ENCODE measurements at places on chromosomes 3 and 15. TPM values are rescaled to one million over a fixed set of nuclear protein-coding genes. Genes with fewer than 3 reads are reported as not detected.
A peak's percentile ranks its signal among the peaks of the same experiment; 100 is the strongest.

The IL5RA gene
- 0.81 TPM for polyA plus RNA-seq

The UBE3A gene
- polyA plus RNA-seq: 15.7 TPM

GRCh38 chr3:59754456-59755129, 704.8 kb upstream of the CFAP20DC start:
- H3K4me3 ChIP-seq: no peak overlapping the region
- H3K36me3 ChIP-seq: no peaks in the 10 kb centered on the region
- DNase-seq: no peak

GRCh38 chr3:47425383-47425778, 44.6 kb downstream of the PTPN23 start:
- H3K36me3 ChIP-seq: peaks cover 88% of the 10 kb centered on the region
- peak overlapping the region; percentile 73 for H3K27ac ChIP-seq
- H3K4me1 ChIP-seq: peaks cover 26% of the 10 kb centered on the region
- no peak overlapping the region for H3K4me3 ChIP-seq
- H3K27me3 ChIP-seq: no peaks in the 10 kb centered on the region
- DNase-seq: no peak

GRCh38 chr3:121574449-121574848, 6.7 kb downstream of the ARGFX start:
- H3K4me1 ChIP-seq: no peaks in the 10 kb centered on the region
- H3K27ac ChIP-seq: no peak overlapping the region
- DNase-seq: peak; percentile 82

GRCh38 chr3:62011666-62012065, 361.7 kb downstream of the FEZF2 start:
- no peak overlapping the region for H3K27ac ChIP-seq
- H3K4me1 ChIP-seq: no peaks in the 10 kb centered on the region
- no peaks in the 10 kb centered on the region for H3K27me3 ChIP-seq
- no peak for DNase-seq

- no peaks in the 10 kb centered on the region for H3K27me3 ChIP-seq
- H3K4me3 ChIP-seq: no peak overlapping the region
- H3K36me3 ChIP-seq: no peaks in the 10 kb centered on the region
- H3K27ac ChIP-seq: no peak overlapping the region
These were observed 48.1 kb upstream of the CDV3 start for GRCh38 chr3:133525435-133525834.

- peak overlapping the region; percentile 93 for H3K27ac ChIP-seq
- H3K36me3 ChIP-seq: no peaks in the 10 kb centered on the region
- peaks cover 67% of the 10 kb centered on the region for H3K4me1 ChIP-seq
- no peaks in the 10 kb centered on the region for H3K27me3 ChIP-seq
- peak overlapping the region; percentile 56 for H3K4me3 ChIP-seq
- DNase-seq: no peak
These were observed 533 bp upstream of the SMAD3 start for GRCh38 chr15:67064607-67065530.

DNA sequence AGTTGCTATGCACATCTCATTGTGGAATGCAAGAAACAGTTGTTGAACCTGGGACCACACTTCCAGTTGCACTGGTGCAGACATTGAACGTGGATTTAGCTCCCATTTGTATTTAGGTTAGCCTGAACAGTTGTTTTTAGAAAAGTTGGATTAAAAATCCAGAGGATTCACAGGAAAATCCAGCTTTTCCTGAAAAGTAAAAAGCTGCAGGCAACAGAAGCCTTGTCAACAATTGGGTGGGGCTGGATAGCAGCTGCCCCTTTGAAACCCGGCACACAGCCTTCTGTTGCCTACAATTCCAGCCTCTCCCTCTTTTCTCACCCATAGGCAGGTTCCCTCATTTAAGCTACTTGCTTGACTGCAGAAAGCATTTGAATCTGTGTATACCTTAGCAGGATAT, 165.3 kb upstream of the TBL1XR1 start:
- H3K4me1 ChIP-seq: peaks cover 32% of the 10 kb centered on the region
- no peak overlapping the region for H3K27ac ChIP-seq
- H3K36me3 ChIP-seq: no peaks in the 10 kb centered on the region
- no peak overlapping the region for H3K4me3 ChIP-seq

DNA sequence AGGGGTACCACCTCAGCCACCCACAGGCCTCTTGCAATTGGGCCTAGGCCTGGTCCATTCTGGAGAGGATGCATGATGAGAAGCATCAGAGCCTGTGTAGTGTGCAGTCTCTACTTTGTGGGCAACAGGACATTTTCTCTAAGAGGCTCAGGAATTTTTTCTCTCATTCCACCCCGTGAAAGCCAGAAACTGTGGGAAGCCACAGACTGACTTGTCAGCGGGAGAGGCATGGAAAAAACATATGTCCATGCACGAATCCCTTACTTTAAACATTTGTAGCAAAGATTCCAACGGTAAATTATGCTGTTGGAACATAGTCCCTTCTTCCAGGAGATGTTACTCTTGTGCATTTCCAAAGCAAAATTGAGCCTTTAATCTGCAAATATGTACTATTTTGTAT, 196.5 kb downstream of the KLHL25 start:
- H3K36me3 ChIP-seq: no peaks in the 10 kb centered on the region
- no peak overlapping the region for H3K27ac ChIP-seq
- no peak overlapping the region for H3K4me3 ChIP-seq
- no peaks in the 10 kb centered on the region for H3K27me3 ChIP-seq

GRCh38 chr3:70737666-70738290, 425.3 kb upstream of the MDFIC2 start:
- no peak overlapping the region for H3K27ac ChIP-seq
- no peaks in the 10 kb centered on the region for H3K27me3 ChIP-seq
- peak; percentile 4 for DNase-seq
- no peak overlapping the region for H3K4me3 ChIP-seq
- no peaks in the 10 kb centered on the region for H3K36me3 ChIP-seq

GRCh38 chr3:59518283-59519055, 468.6 kb upstream of the CFAP20DC start:
- no peaks in the 10 kb centered on the region for H3K27me3 ChIP-seq
- H3K36me3 ChIP-seq: no peaks in the 10 kb centered on the region
- no peak overlapping the region for H3K4me3 ChIP-seq

DNA sequence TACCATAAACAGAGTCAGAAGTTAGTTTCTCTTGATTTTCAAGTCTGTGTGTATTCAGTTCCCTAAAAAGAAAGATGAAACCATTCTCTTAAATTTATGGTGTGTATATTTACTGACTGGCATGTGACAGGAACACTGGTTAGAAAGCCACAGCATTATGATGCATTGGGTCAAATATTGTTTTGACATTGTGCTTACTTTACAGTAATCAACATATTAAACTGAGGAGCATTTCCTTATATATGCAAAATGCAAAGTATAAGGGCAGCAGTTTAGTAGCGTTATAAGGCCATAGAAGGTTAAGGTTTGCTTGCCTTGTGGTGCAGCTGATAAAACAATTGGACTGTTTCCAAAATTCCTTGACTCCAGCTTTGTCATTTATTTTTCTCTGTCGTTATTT, 72.9 kb downstream of the EPHA3 start:
- H3K27me3 ChIP-seq: no peaks in the 10 kb centered on the region
- H3K4me1 ChIP-seq: no peaks in the 10 kb centered on the region
- H3K36me3 ChIP-seq: no peaks in the 10 kb centered on the region
- DNase-seq: no peak
- no peak overlapping the region for H3K4me3 ChIP-seq
- H3K27ac ChIP-seq: no peak overlapping the region

- H3K27ac ChIP-seq: no peak overlapping the region
- H3K27me3 ChIP-seq: no peaks in the 10 kb centered on the region
- DNase-seq: no peak
- H3K36me3 ChIP-seq: no peaks in the 10 kb centered on the region
- H3K4me3 ChIP-seq: no peak overlapping the region
These were observed 831.7 kb upstream of the ARPP21 start for GRCh38 chr3:34807611-34808010.
